ENCODE measurements at places on chromosomes 2 and 18. TPM values are rescaled to one million over a fixed set of nuclear protein-coding genes. Genes with fewer than 3 reads are reported as not detected.

The NCKAP5 gene
- 2.3 TPM for total RNA-seq

The UPP2 gene
- total RNA-seq = 0.10 TPM

The KCNJ13 gene
- total RNA-seq = not detected

The CYS1 gene
- total RNA-seq = 12.0 TPM

The AMER3 gene
- not detected for total RNA-seq

DNA sequence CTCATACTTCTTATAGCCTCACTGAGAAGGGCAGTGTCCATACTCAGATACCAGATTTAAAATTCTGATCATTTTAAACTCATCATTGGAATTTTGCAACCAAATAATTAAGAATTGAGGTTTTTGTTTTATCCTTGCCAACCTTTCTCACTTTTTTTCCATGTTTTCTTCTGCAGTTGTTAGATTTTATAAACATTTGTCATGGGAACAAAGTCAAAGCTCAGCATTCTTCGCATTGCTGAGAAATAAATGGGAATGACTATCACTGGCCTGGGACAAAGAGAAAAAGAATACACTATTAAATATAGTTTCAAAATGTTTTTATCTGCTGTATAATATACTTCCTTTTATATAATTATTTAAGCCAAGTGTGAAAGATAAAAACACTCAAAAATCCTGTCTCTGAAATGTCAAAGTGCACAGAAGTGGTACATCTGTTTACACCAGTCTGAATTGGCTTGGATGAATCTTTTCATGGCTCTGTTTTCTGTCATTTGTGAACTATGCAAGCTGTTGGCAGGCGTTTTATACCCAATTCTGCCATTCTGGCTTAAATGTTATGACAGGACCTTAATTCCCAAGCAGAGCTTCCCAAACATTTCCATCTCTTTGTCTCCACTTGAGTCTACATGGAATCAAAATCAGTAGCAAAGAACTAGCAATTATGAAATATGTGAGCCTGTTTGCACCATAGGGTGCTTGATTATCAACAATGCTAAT is 249.3 kb upstream of the SYT4 start:
- DNase-seq = no peak

GRCh38 chr2:233764761-233765160 is 4.7 kb downstream of the UGT1A1 start:
- no peak for DNase-seq

GRCh38 chr18:39523281-39523680 is 1957.7 kb upstream of the CELF4 start:
- DNase-seq = no peak
